ENCODE measurements at places on chromosomes 11 and 22. TPM values are rescaled to one million over a fixed set of nuclear protein-coding genes. Genes with fewer than 3 reads are reported as not detected.
A peak's percentile ranks its signal among the peaks of the same experiment; 100 is the strongest.

The FOSL1 gene
- total RNA-seq: 5.0 TPM

The SCGB2A2 gene
- total RNA-seq: not detected

The PRCP gene
- total RNA-seq: 30.1 TPM

The MS4A14 gene
- total RNA-seq: not detected

DNA sequence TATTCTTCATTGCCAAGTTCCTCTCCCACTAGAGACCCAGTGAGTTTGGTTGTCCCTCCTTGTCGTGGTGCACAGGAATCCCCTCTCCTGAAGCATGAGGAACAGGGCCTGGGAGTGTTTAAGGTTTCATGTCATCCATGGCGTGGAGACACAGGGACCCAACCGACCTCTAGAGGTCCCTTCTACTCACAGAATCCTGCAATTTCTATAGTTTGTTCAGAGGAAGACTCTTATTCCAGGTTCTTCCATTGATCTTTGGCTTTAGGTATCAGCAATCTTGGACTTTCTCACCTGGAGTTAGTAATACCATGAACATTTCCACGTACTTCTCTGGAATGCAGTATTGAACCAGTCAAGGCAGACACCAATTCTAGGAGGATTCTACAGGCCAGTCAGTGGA, 548.2 kb downstream of the NTM start:
- no peak for DNase-seq

DNA sequence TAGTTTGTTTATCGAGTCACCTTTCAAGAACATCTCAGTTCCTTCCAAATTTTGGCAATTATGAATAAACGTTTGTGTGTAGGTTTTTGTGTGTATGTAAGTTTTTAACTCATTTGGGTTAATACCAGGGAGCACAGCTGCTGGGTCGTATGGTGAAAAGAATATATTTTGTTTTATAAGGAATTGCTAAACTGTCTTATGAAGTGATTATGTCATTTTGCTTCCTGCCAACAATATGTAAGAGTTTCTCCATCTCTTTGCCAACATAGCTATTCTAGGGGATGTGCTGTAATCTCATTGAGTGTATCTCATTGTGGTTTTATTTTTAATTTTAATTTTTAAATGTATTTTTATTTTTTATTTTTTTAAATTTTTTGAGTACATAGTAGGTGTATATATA, 27.3 kb downstream of the BCL2L13 start:
- no peak for DNase-seq

DNA sequence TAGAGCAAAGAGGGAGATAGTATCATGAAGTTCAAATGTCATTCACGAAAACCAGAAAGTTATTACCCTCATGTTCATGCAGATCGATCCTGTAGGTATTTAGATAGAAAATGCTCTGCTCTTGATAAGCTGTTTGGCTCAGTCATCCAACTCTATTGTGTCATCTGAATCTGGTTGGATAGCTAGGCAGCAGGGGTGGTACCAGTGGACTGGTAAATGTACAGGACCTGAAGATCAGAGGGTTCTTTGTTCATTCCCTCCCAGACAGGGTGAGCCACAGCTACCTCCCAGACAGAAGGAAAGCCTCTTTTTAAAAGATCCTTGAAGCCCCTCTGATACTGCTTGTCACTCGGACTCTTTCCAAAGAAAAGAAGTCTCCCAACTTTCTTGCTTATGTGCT, 29.8 kb upstream of the DRD2 start:
- DNase-seq: no peak

DNA sequence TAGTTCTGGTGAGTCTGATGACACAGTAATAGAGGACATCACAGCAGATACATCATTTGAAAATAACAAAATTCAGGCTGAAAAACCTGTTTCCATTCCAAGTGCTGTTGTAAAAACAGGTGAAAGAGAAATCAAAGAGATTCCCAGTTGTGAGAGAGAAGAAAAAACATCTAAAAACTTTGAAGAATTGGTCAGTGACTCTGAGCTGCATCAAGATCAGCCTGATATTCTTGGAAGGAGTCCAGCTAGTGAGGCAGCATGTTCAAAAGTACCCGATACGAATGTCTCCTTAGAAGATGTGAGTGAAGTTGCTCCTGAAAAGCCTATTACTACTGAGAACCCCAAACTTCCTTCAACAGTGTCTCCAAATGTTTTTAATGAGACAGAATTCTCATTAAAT, 38.7 kb downstream of the RTN3 start:
- no peak for DNase-seq

GRCh38 chr11:118530180-118530682, 761 bp upstream of the TMEM25 start:
- DNase-seq: peak; percentile 24

- no peak for DNase-seq
Observed at GRCh38 chr11:115776916-115777315, 272.7 kb upstream of the CADM1 start.

GRCh38 chr11:65432686-65433582, 10.3 kb downstream of the NEAT1 start:
- DNase-seq: no peak

DNA sequence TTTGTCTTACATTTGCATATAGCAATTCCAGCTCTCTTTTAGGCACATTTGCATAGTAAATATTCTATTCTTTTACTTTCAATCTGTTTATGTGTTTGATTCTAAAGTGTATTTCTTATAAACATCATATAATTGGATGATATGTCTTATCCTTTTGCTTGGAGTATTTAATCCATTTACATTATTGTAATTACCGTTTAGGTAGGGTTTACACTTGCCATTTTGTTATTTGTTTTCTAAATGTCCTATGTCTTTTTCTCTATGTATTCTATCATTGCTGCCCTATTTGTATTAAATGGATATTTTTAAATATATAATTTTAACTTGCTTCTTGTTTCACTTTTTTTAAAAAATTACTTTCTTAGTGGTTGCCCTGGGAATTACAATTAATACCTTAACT, 22.8 kb upstream of the ACCSL start:
- no peak for DNase-seq

DNA sequence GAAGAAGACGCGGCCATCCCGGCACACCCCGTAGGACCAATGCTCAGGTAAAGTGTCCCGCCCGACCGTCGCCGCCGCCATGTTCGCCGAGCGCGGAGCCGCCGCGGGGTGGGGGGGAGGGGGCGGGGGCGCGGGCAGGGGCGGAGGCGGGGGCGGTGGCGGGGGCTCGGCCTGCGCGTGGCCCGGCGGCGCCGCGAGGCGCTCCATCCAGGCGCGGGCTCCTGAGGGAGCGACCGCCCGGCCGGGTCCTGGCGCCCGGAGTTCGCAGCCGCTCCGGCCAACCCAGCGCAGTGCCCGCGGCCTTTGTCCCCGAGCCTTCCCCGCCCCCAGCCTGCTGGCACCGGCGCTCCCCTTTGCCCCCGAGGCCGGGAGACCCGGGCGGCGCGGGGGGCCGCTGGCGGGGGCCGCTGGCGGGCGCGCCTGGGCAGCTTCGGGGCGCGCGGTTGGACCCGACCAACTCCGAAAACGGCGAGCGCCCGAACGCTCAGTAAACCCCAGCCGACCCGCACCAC, at the start of gene PLEKHA7:
Gene PLEKHA7 (minus strand): TSS at position 94 of the 512 bp plus-strand sequence. CDS start 13 bp downstream, at position 81.
- no peak for DNase-seq

DNA sequence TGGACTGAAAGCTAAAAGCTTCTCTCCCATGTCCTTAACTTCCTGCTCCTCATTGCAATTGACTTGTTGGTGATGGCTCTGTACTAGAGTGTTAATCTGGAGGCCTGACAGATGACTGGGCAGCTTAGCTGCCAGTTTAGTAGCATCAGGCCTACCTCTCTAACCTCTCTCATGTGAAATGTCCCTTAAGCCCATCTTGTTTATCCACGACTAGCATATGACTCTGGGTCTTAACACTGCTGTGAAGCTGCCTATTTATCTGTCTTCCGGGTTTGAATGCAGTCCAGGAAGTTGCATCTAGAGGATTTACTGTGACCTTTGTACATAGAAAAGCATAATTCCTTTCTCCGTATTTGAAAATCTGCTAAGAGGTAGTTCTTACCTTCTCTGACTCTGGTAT, 85.3 kb upstream of the HORMAD2 start:
- DNase-seq: no peak

DNA sequence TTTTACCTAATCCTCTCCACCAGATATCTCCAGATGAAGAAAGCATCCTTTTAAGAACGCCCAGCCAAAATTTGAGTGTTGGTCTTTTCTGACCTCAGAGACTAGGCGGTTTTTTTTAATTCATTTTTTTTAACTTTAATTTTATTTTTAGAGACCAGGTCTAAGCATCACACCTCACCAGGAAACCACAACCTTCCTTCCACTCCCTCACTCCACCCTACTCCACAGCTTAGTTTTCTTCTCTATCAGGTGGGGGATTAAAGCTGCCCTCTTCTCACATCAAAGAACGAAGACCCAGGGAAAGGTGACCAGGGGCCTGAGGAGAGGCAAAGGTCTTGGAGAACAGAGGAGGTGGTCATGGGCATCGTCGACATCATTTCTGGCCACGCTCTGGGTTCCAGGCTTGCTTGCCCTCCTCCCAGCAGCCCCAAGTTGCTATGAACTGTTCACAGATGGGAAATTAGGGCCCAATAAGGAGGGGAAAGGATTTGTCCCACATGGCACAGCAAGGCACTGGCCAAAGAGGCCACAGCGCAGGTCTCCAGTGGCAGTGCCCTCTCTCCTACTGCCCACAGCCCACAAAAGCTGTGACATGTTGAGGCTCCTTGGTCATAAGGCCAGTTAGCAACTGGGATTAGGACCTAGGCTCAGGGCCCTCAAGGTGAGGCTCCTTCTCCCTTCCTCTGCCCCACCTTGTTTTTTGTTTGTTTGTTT, 1.4 kb upstream of the PEX16 start:
- DNase-seq: no peak

DNA sequence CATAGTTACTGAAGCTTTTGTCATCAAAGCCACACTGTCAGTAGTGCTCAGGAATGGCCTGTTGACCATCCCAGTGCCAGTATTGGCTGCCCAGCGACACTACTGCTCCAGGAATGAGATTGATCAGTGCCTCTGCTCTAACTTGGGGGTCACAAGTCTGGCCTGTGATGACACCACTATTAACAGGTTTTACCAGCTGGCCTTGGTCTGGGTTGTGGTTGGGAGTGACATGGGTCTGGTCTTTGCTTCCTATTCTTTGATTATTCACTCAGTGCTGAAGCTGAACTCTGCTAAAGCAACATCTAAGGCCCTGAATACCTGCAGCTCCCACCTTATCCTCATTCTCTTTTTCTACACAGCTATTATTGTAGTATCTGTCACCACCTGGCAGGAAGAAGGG, 21.5 kb downstream of the OR56B4 start:
- no peak for DNase-seq

GRCh38 chr11:128908391-128909246, 17.5 kb downstream of the KCNJ5 start:
- no peak for DNase-seq

DNA sequence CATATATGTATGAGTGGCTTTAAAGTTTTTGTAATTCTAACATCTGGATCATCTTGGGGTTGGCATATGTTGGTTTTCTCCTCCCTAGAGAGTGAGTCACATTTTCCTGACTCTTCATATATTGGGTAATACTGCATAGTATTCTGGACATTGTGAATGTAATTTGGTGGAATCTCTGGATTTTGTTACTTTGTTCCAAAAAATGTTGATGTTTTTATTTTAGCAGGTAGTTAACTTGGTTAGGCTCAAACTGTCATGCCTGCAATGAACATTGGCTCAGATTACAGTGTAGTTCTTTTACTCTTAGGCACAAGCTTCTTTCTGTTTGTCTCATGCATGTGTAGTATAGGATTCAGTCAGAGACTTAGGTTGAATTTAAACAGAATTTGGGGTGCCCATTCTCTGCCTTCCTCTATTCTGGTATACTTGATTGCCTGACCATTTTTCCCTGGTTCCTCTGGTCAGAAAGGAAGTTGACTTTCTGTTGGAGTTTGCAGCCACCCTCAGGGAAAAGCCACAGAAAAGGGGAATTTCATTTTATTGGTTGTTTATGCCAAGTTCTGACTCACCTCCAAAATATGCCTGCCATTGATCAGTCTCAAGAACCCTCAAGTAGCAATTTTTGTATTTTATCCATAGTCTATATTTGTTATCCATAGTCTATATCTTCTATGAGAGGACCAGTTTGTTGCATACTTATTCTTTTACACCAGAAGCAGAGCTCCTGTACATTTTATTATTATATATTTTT, 151.7 kb downstream of the UVRAG start:
- DNase-seq: no peak

DNA sequence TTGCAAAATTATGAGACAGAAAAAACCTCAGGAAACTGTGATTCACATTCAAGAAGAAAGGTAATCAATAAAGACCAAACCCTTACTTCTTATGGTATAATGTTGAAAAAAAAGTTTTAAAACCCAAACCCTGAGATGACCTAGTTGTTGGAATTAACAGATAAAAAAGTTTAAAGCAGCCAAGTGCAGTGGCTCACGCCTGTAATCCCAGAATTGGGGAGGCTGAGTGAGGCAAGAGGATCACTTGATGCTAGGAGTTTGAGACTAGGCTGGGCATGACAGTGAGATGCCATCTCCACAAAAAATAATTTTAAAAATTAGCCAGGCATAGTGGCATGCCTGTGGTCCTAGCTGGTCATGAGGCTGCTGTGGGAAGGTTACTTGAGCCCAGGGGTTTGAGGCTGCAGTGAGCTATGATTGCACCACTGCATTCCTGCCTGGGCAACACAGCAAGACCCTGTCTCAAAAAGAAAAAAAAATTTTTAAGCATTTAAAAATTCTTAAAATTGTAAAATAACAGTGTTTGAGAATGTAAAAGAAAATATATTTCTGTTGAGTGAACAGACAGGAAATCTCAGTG, 85.1 kb downstream of the EFCAB6 start:
- DNase-seq: no peak

- DNase-seq: no peak
Observed at GRCh38 chr11:113487622-113488021, 12.4 kb upstream of the DRD2 start.

DNA sequence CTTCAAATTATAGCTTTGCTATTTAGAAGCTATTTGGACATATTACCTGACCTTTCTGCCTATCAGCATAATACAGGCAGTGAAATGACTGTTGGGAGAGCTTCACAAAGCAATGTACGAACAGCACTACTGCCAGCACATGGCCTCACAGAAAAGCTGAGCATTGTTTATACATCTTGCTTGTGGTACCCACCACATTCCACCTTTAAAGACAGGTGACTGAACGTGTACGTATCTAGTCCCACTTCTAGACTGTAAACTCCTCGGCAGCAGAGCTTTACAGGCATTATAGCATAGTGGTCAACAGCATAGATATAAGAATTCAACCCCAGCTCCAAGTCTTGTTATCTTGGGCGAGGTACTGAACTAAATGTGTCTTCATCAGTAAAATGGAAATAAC, 1.6 kb downstream of the JOSD1 start:
- no peak for DNase-seq

DNA sequence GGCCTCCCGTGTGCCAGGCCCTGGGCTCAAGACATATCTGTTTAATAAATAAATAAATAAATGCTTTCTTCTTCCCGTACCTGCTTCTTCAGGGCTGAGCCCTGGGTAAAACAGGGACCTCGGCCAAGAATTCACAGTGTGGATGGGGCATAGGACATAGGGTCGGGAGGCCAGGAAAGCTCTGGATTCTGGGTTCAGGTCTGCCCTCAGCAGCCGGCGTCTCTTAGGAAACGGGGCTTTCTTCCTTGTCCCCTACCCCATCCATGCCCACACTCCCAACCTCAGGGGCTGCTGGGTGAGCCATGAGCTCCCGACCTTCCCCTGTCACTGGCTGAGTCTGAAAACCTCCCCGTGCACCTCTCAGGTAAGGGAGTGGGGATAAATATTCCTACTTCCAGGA, 55.7 kb upstream of the ALX4 start:
- DNase-seq: no peak

Data from activated CD4-positive, alpha-beta memory T cell treated with anti-CD3 and anti-CD28 coated beads, Interleukin-2, amount 10 ng/mL, durations not matched to agents 7 days and 5 days (primary cell).